ENCODE measurements at places on chromosomes 7 and 10. TPM values are rescaled to one million over a fixed set of nuclear protein-coding genes. Genes with fewer than 3 reads are reported as not detected.

DNA sequence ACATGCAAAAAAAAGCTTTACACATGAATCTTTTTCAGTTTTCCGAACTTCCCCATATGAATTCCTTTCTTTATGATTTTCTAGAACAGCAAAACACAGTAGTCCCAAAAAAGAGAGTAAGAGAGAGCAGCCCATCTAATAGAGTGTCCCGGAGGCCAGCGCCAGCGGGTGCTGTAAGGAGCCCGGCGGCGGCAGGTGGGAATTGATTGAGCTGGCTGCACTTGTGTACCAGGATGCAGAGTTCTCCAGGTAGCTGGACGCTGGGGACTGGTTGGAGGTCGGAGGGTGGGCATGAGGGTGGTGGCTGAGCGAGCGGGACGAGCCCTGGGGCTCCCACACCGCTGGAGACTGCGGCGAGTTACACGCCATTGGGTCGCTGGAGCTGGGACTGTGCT lies 4.0 kb downstream of the DLX5 start:
- no peak for DNase-seq

- DNase-seq = peak; percentile 22
Measured at GRCh38 chr7:85554236-85555178, 367.7 kb upstream of the SEMA3D start.

DNA sequence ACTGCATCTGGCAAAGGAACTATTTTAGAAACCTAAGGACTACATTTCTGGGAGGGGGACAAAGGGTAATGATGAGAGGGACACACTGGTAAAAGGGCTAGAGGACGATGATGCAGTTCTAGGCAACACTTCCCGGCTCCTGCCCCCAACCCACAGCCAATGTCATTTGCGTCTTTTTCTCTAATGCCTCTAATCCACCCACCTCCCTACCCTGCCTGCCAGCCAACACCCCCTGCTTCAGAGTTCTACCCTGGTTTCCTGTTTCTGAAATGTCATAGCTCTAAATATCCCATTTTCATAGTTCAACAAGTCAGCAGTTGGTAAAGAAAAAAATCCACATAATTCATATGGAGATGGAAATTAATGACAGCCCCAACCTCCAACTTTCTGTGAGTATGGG lies 79.0 kb downstream of the KIAA1549 start:
- no peak for DNase-seq

- DNase-seq = peak; percentile 38
Measured at GRCh38 chr7:123120286-123120685, 79.5 kb downstream of the SLC13A1 start.

- DNase-seq = no peak
Measured at GRCh38 chr10:79327090-79327457, 20.2 kb upstream of the PPIF start.

- DNase-seq = no peak
Measured at GRCh38 chr7:124812764-124813163, 47.2 kb upstream of the GPR37 start.

DNA sequence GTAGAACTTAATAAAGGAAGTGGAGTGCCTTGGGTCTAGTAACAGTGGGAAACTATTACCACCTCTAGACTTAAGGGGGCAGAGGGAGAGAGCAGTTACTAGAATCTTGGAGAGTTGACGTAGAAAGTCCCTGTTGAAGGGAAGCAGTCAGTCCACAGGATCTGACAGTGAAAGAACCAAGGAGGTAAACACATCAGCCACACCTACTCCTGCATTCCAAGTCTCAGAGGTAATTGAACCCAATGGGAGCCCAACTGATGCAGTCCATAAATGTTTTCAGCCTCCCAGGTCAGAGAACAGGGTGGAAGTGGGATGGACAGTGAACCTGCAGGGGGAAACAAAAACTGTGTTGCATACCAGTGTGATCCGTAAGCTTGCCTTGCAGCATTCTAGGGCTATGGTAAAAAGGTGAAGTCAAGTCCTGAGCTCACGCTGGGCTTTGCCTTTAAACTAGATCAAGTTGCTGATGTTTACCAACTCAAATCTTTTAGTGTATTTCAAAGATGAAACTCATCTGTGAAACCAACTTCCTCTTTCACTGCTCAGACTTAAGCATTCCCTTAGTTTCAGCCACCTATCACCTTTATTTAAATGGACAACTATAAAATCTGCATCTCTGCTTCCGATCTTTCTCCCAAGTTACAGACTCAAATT lies 57.2 kb downstream of the SLC16A12 start:
- peak; percentile 12 for DNase-seq

GRCh38 chr7:4247106-4247876 lies 434.8 kb upstream of the FOXK1 start:
- DNase-seq = no peak

GRCh38 chr10:112926906-112927688 lies 22.9 kb upstream of the TCF7L2 start:
- no peak for DNase-seq

DNA sequence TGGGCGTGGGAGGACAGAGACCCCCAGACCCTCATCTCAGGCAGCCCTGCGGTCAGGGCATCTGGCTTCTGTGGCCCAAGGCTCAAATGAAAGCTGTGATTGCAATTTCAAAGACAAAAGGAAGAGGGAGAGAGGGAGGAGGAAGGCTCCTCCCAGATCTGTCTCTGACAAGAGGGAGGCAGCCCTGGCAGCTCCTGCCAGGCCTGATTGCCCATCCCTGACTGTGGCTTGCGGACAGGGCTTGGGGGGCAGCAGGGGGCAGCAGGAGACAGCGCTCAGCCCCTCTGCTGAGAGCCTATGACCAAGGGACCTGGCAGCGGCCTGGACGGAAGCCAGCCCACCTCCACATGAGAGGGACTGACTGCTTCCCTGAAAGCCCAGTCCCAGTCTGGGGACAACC lies 91.8 kb downstream of the PTPRN2 start:
- DNase-seq = peak; percentile 84

DNA sequence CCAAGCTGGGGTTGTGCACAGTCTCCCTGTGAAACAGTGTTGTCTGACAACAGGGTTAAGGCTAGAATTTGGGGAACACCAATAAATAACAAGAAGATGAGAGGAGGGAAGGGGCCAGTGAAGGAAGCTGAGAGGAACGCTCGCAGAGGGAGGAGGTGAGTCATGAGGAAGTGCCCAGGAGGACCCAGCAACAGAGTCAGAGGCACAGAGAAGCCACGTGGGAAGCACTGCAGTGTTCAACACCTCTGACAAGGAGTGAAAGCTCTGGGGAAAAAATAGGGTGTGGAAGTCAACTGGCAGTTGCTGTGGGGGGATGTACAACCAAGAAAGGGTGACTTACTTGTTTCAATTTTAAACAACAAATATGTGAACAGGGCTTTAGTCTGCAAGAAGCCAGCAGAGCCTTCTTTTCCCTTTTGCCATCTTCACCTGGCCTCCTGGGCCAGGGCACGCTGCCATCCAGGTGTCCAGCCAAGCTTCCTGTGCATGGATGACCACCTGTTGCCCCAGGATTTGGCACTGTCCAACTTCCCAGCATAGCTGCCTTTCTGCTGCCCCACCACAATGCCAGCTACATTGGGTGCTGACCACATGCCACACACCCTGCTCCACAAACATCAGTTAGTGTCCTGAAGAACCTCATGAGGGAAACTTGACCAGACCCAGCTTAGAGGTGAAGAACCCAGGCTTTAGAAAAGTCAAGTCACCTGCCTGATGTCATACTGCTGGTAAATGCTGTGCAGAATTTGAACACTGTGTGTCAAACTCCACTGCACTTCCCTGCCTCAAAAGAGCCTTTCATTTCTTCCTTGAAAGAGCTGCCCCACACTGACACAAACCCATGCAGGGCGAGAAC lies 69.6 kb downstream of the ATXN7L1 start:
- peak; percentile 89 for DNase-seq

- DNase-seq = no peak
Measured at GRCh38 chr7:139490130-139490529, 6.7 kb upstream of the KLRG2 start.

GRCh38 chr10:9452056-9452455 lies 1397.6 kb downstream of the GATA3 start:
- DNase-seq = no peak

GRCh38 chr10:35442028-35442427 lies 105.7 kb downstream of the CCNY start:
- no peak for DNase-seq

ARL5B gene
- 14.6 TPM for total RNA-seq

CTAGE6 gene
- total RNA-seq = not detected

TIMM23B gene
- 5.8 TPM for total RNA-seq

ADCYAP1R1 gene
- 0.17 TPM for total RNA-seq

RASSF4 gene
- 0.57 TPM for total RNA-seq

CHST12 gene
- total RNA-seq = 6.3 TPM

OR2A7 gene
- 0.11 TPM for total RNA-seq

ZPBP gene
- total RNA-seq = not detected

ASB10 gene
- not detected for total RNA-seq
